Jurkat, Clone E6-1 (cell line): ENCODE measurements at places on chromosomes 4 and X.

DNA sequence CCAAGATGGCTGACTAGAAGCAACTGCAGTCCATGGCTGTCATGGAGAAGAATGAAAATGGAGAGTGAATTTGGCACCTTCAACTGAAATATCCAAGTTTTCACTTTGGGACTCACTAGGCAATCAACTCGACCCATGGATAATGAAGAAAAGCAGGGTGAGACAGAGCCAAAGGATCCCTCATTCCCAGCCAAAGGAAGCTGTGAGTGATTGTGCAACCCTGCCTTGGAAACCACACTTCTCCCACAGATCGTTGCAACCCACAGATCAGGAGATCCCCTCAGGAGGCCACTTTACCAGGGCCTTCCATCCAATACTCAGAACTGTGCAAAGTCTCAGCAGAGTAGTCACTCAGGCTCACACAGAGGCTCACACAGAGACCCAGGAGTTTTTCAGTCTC, 4.5 kb downstream of the CFAP299 start:
- no peak for DNase-seq

- DNase-seq: no peak
Observed at GRCh38 chr4:126851391-126851790, 781.4 kb upstream of the INTU start.

DNA sequence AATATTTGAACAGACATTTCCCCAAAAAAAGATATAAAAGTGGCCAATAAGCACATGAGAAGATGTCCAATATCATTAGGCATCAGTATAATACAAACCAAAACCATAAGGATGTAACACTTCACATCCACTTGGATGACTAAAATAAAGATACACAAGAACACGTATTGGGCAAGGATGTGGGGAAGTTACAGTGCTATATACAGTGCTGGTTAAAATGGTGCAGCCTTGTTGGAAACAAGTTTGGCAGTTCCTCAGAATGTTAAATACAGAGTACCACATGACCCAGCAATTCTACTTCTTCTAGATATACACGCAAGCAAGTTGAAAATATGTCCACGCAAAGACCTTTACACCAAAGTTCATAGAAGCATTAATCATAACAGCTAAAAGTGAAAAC, 58.9 kb downstream of the HAUS3 start:
- DNase-seq: no peak

GRCh38 chrX:108366644-108367406, 71.4 kb downstream of the COL4A6 start:
- no peak for DNase-seq

DNA sequence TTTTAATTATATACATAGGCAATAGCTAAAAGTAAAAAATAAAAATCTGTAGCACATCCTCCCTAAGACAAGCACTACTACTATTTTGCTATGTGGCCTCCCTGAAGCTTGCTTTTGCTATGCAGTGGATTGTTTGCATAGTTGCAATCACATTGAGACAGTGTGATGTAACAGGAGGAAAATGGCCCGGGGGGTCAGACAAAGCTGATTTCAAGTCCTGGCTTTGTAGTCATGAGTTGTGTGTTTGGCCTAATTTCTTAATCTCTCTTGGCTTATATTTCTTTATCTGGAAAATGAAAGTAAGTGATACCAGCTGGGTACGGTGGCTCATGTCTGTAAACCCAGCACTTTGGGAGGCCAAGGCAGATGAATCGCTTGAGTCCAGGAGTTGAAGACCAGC, 166.6 kb downstream of the LHFPL1 start:
- no peak for DNase-seq

- no peak for DNase-seq
Observed at GRCh38 chr4:176957353-176958118, 164.8 kb upstream of the VEGFC start.

DNA sequence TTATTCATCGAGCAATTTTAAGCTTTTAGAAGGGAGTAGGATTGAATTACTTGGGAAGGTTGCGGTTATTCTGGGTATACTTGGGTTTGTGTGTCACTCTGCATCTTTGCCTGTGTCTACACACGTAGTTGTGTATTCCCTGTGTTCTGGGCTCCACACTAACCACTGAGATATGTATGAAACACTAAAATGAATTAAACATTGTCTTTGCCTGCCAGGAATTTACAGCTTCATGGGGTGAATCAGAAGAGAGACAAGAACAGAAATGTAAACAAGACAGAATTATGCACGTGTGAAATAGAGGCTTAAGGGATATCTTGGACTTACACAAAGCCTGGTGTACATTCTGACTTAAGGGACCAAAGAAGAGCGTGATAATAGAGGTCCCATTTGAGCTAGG, 228.5 kb downstream of the AFF2 start:
- DNase-seq: no peak

DNA sequence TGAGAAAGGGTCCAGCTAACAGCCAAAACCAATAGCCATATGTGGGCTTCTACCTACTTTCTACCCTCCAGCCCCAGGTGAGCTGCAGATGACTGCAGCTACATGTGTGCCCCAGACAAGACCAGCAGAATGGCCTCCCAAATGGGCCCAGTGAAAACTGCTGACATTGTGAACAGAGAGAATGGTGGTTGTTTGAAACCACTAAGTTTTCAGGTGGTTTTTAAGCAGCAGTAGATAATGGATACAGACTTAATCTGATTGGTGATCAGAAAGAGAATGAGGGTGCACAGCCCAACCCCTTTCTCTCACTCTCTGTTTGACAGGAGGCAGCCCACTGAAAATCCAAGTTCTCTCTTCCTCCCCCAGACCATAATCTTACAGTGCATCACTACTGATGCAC, 42.5 kb upstream of the BBS12 start:
- DNase-seq: no peak

DNA sequence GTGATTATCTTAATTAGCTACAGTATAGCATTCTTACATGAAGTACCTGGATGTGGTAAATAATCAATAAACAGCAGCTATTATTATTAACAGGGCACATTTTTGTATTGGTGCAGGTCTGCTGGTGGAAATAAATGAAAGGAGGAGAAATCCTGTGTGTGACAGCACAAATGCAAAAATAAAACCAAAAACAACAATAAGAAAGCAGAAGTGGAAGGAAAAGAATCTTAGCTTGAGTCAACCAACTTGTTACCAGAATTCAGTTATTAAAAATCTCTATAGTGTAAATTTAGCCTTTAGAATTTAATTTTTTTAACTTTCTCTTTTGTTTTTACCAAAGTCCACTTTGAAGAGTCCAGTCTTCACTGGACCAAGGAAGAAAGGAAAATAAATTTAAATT, 63.1 kb upstream of the LSM6 start:
- DNase-seq: no peak

DNA sequence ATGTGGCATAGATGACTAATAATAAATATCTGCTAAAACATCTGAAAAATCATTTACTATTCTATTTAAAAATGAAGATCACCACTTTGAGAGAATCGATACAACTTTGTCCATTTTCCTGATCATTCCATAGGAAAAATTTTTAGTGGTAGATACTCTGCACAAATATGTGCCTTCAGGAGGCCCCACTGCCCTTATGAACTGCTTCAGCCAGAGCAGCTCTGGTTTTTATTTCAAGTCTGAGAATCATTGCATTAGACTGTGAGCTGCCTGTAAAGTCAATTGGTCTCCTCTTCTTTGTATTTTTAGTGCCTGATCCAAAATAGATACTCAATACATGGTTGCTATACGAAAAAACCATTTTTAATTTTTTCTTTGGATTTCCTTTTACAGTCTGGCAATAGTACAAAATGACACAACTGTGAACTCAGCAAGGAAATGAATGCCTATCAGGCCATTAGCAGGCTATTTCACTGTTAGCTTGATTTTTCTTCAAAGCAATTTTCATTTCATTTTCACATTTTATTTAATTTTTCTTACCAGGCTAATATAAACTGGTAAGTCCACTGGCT, 69.1 kb downstream of the SHISA3 start:
- no peak for DNase-seq

DNA sequence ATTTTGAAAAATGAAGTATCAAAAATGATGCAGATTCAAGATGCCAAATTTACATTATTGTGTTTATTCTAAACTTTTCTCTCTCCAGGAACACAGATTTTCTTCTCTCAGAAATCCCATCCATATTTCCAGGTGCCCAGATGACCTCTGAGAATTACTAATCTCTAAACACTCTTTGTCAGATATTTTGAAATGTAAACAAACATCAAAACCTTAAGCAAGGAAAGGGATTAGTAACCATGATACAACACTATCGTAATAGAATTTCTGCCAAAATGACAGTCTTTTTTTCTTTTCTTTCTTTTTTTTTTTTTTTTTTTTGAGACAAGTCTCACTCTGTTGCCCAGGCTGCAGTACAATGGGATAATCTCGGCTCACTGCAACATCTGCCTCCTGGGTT, 76.7 kb downstream of the PDS5A start:
- no peak for DNase-seq

- no peak for DNase-seq
Observed at GRCh38 chrX:154542723-154543424, 3.8 kb downstream of the G6PD start.

GRCh38 chr4:1459722-1460511, 53.7 kb upstream of the NKX1-1 start:
- no peak for DNase-seq

DNA sequence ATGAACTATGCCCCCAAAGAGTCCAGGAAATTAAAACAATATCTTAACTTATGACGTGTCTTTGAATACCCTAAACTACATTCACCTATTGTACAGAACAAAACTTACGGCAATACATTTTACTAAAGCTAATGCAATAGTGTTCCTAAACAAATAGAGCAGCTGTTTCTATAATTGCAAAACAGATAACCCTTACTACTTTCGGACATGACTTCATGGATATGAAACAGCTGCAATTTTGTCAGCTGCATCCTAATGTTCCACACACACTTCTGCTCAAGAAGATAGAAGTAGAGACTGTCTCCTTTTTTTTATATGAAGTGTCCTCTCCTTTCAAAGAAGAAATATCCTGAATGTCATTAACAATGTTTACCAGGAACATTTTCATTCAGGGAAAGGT, 174.9 kb downstream of the ACTRT1 start:
- no peak for DNase-seq

- peak; percentile 37 for DNase-seq
Observed at GRCh38 chrX:134171661-134172587, 65.1 kb upstream of the CCDC160 start.

GRCh38 chr4:8168832-8169598, 10.4 kb upstream of the ABLIM2 start:
- DNase-seq: no peak

- no peak for DNase-seq
Observed at GRCh38 chrX:9141496-9141895, 107.6 kb upstream of the FAM9B start.

- peak; percentile 59 for DNase-seq
Observed at GRCh38 chr4:140046016-140046415, 108.0 kb downstream of the MAML3 start.

GRCh38 chr4:151807220-151807619, 46.4 kb upstream of the GATB start:
- no peak for DNase-seq
